Hepatic stellate cell (primary cell): ENCODE measurements at places on chromosomes 2 and 18.

DNA sequence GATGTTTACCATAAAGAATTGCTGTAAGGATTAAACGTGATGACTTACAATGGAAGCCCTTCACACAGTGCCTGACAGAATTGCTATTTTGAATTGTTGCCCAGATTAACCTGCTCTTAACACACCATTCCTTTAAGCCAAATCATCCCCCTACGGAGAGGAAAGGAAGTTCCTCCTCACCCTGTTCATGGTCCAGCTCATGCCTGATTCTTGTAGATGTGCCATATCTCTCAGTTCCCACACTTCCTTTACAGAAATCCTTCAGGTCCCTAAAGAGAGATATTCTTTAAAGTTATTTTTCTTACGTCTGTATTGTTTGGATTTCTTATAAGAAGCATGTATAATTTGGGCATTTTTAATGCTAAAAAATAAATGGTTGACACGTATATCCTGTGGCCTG lies 127.5 kb upstream of the DAPL1 start:
- peak; percentile 48 for DNase-seq

- DNase-seq, result no peak
Observed at GRCh38 chr2:28681158-28681571, 70.5 kb upstream of the PPP1CB start.

GRCh38 chr2:17918789-17919188 lies 40.3 kb downstream of the KCNS3 start:
- DNase-seq, result no peak

DNA sequence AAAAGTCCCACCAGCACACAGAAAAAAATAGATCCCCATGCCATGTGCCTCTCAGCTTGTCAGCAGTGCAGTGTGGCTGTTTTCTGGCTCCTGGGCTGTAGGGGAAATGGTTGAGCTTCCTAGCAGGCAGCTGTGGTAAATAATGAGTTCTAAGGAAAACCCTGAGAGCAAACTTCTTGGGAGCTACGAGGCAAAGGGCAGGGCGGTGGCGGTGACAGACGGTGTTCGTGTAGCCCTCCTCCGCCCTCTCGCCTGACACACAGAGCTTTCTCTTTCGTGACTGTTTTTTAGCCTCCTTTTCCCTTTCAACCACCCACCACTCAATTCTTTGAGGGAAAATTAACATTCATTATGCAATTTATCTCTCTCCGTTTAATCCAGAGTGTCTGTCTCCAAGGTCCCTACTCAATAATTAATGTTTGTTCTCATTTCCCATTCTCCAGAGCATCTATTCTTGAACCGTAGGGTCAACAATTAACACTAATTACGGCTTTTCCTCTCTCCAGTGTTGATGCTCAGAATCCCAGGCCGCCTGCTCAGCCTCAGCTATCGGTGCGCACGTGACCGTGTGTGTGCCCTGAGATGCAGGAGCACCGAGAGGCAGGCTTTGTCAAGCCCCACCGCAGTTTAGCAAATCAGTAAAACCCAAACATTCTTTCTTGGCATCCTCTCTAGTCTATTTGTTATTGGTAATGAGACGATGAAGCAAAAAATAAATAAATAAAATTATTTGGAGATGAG lies 50.1 kb downstream of the KIAA2012 start:
- DNase-seq, result no peak

- no peak for DNase-seq
Observed at GRCh38 chr2:105889046-105889445, 144.3 kb downstream of the NCK2 start.

DNA sequence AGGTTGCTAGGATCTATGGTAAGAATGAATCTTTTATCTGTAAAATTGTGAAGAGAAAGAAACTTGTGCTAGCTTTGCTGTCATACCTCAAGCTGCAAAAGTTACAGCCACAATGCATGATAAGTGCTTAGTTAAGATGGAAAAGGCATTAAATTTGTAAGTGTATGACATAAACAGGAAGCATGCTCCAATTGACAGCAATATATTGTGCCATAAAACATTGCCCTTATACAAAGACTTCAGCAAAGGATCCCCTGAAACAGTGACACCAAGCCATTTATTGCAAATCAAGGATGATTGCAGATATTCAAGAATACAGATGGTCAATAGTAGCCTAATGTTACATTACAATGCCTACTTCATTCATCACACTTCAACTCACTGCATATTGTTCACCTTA lies 283.1 kb downstream of the CPS1 start:
- no peak for DNase-seq

- DNase-seq, result peak; percentile 74
Observed at GRCh38 chr18:49813319-49814146, at the start of gene ACAA2. ACAA2 (minus strand) TSS chr18:49813533; CDS start chr18:49813484, 49 bp downstream.

DNA sequence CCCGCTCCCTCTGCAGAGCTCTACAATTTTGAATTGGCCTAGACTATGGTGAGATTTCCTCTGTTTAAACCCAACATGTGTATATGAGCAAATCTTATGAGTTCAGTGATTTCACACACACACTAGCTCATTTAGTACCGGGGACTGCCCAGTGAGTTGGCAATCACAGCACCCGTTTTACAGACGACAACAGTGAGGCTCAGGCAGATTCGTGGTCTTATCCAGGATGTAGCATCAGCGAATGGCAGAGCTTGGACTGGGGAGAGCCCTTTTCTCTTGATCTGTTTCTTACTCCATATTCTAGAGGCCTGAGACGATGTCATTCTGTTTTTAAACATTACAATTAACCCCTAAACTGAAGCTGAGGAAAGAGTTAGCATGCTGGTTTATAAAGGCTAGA lies 419.9 kb downstream of the NBAS start:
- no peak for DNase-seq

- DNase-seq, result no peak
Observed at GRCh38 chr2:224956706-224957105, 85.6 kb downstream of the DOCK10 start.

GRCh38 chr2:21559351-21559750 lies 435.6 kb downstream of the TDRD15 start:
- DNase-seq, result no peak

DNA sequence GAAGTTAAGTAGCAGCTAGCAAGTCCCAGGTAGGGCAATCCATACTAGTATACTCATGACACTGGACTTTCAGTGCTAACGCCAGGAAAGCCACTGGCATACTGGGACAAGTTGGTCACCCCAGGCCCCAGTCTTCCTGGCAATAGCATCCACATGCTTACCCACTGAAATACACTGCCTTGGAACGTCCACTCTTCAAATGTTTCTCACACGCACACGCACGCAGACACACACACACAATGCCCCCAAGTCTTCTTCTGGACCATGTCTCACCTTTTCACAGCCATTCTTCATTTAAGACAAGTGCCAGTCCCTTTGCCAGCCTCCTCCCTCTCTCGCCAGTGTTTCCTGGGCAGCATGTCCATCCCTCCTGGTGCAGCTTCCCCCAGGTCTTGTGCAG lies 8.7 kb upstream of the TEX261 start:
- DNase-seq, result no peak

- no peak for DNase-seq
Observed at GRCh38 chr2:150742094-150742493, 254.6 kb upstream of the RND3 start.

DNA sequence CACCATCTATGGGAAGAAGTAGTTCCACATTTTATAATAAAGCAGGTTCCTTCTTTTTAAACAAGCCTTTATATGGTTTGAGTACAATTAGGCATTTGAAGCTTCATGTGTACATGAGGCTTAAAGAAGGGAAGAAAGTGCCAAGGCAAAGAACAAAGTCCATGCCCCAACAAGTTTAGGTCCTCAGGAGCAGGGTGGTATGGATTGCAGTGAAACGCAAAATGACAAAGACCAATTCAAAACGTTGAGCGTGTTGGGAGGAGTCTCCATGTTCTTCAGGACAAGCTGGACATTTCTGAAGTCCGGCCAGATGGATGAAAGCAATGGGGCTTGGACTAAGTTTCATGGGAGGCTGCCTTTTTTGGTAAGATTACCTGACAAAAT lies 78.8 kb upstream of the FZD5 start:
- DNase-seq, result no peak

DNA sequence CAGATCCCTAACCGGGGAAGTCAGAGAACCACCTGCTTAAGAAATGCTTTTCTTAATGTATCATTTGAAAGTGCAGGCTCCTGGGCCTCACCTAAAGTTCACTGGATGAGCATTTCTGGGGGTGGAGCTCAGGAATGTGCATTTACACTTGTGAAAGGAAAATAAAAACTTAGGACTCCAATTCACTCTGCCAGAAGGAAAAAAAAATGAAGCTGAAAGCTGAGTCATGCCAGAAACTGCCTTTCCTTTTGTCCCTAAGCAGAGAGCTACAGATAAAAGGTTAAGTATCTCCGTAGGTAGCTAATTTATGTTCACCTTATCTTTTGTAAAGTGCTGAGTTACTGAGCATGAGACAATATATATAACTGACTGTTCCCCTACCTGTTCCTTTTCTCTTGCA lies 229.5 kb upstream of the MEX3C start:
- no peak for DNase-seq

DNA sequence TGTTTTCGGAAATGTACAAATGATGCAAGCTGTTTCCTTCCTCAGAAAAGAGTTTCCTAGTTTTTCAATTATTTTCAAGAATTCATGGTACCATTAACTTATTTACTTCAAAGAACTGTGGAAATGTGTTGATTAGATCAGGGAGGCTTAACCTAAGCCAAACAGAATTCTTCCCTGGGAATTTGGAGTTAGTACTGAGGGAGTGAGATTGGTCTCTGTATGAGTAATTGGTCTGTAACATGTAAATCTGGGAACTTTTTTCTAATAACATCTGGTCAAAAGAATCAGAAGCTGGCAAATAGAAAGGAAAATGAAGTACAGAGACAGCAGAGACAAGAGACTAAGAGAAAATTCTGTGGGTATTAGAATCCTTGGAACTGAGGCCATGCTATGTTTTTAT lies 145.8 kb downstream of the BABAM2 start:
- no peak for DNase-seq

GRCh38 chr2:98453531-98453930 lies 8.9 kb downstream of the INPP4A start:
- no peak for DNase-seq

DNA sequence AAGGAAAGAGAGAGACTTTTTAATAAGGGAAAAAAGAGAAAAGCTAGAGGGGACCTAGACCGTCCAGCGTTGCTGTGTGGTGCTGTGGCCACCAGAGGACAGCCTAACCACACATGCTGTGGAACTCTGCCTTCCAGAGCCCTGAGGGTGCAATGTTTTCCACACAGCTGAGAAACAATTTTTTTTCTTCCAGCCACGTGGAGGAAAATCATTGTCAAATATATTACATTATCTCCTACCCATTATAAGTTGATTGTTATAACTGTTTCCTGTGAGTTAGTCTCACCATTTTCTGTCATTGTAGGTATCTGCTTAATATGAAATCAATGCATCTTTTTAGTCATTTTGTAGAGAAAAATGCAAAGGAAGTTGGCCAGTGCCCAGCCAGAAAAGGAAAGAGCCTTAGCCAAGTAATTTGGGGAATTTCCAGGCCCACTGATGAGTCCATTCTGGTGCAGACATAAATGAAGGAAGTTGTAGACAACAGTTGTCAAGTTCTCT lies 5.9 kb upstream of the MRPL19 start:
- peak; percentile 50 for DNase-seq

DNA sequence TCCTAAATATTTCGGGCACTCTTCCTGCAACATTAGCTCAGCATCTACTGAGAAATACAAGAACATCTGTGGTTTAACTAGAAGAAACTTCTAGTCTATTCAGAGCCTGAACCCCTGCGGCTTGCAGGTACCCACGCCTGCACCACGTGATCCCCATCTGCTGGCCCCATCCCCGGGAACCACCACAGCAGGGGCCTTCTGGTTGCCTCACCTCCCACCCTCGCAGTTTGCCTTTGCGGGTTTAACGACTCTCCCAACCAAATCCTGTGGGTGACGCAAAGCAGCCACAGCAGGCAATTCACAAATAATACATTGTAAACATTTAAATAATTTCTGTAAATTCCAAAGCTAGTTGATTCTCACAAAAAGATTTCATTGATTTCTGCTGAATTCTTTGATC lies 90.2 kb upstream of the TMEM18 start:
- no peak for DNase-seq
